ENCODE measurements at places on chromosomes 3 and 15.

DNA sequence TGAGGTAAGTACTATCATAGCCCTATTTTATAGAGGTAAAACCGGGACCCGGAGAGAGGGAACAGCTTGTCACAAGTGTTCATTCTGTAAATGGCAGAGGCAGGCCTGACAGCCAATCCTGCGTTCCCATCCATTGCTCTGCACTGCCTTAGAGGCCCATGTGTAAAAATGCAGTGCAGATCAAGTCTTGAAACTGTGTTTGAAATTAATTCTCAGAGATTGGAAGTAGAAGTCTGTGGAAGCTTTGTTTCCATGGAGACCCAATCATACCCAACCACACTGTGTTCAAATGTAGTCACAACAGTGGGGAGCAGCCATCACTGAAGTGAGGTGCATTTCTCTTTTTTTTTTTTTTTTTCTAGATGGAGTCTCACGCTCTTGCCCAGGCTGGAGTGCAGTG is 13.1 kb upstream of the DNASE1L3 start:
- DNase-seq = no peak

DNA sequence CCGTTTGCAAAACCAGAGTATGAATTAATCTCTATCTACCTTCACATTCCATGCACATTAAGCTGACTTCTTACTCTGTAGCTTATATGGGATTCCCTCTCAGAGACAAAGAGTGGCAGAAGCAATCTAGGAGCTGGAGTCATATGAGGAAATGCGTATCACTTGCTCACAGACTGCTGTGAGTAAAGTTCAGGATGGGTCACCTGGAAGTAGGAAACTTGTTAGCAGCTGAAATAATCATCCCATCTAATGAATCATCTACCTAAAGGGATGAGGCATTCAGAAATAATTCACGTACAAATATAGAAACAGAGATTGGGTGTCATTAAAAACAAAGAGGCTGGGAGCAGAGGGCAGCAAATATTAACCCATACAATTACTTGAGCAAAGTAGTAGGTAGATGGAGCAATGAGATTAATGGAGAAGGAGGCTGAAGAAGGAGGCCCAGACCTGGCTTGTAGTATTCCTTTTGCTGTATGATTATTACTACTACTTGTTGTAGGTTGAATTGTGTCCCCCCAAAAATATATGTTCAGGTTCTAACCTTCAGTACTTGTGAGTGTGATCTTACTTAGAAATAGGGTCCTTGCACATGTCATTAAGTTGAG is 866.3 kb downstream of the ROBO2 start:
- no peak for DNase-seq

GRCh38 chr3:123335007-123335670 is 113.8 kb downstream of the ADCY5 start:
- DNase-seq = no peak

- DNase-seq = no peak
Observed at GRCh38 chr3:54014067-54014466, 108.3 kb upstream of the CACNA2D3 start.

GRCh38 chr3:46705751-46706552 is 4.8 kb downstream of the TMIE start:
- DNase-seq = no peak

DNA sequence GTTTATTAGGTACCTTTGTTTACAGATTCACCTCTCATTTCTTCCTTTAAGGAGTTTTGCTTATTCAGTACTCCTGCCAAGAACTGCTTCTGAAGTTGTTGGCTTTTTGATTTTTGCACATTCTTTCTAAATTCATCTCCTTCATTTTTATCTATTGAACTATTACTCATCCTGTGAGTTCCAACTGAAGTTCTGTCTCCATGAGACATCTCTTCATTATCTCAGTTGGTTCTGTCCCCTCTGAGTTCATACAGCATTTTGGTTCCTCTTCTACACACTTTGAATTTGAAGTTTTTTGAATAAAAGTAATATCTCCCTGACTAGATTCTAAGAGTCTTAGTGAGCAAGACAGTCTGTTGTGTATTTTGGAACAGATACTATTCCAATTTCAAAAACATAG is 299.7 kb downstream of the OTOL1 start:
- no peak for DNase-seq

DNA sequence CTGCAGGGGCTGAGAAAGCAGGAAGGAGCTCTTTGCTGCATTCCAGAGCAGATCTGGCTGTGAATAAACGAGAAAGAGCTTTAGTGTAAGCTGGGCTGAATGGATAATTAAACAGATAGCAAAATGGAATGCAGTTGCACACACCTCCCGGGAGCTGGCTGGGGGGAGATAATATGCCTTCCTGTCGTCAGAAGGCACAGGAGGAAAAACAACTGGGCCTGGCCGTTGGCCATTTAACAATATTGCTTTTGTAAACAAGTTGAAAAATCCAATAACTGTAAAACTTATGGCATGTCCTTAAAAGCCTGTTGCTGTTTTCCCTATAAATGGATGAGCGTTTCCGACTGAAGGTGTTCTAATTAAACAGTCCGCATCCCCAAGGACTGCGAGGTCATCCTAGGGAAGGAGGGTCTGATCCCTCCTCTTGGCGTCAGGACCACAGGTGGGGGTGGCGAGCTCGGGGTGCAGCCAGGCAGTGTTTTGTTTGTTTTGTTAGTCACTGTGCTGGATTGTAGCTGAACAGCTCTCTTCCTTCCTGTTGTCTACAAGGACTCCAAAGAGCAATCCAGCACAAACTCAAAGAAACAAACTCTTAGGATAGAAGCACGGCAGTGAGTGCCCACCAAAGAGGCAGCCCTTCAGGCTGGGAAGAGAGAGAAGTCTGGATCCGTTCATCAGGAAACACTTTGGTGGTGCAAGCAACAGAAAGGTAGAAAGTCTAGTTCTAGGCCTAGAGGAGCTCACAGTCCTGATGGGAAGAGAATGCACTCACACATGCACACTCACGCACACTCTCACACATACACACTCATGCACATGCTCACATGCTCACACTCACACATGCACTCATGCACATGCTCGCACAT is 133.4 kb upstream of the SMAD3 start:
- peak; percentile 45 for DNase-seq

GRCh38 chr3:37741644-37742043 is 120.0 kb upstream of the CTDSPL start:
- peak; percentile 18 for DNase-seq

GRCh38 chr3:85007195-85008094 is 48.7 kb downstream of the CADM2 start:
- no peak for DNase-seq

GRCh38 chr3:127394984-127395662 is 107.3 kb upstream of the PRR20G start:
- DNase-seq = no peak

GRCh38 chr3:54756330-54756731 is 171.5 kb downstream of the LRTM1 start:
- DNase-seq = no peak

DNA sequence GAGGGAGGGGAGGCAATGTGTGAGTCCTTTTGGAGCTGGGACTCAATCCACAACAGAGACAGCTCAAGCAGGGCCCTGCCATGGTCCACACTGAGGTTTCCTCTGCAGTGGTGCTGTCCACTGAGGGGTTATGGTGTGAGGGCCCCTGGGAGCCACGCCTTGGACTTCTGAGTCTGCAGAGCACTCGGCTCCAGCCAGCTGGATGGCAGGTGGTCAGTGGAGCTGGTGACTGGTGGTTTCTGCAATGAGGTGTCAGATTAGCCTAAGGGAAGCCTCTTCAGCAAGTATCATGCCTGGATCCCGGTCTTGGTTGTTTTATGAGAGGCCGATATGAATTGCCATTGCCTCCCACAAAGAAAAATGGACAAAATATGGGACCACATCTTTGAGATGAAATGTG is 21.7 kb downstream of the LSM3 start:
- DNase-seq = no peak

- DNase-seq = no peak
Observed at GRCh38 chr3:170044795-170045244, 7.0 kb downstream of the GPR160 start.

GRCh38 chr3:192685801-192686200 is 41.5 kb downstream of the FGF12 start:
- no peak for DNase-seq

DNA sequence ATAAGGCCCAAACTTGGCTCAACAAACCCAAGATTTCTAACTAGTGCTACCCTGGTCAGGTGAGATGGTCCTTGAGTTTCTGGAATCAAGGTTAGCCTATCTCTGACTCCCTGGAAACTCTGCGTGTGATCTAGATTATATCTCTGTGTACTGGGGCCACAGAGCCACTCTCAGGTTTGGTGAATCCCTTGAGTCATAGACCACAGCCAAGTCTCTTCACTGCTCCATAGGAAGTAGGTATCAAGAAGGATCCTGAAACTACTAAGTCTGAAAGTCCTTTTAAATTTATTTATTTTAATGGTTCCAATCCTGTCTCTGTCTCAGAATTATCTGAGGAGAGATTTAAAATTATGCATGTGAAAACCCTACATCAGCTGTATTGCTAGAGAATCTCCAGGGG is 99.1 kb downstream of the TUSC7 start:
- no peak for DNase-seq

- DNase-seq = no peak
Observed at GRCh38 chr3:4343258-4343657, 40.1 kb downstream of the SETMAR start.

- no peak for DNase-seq
Observed at GRCh38 chr3:149801195-149801594, 8.8 kb upstream of the ANKUB1 start.

DNA sequence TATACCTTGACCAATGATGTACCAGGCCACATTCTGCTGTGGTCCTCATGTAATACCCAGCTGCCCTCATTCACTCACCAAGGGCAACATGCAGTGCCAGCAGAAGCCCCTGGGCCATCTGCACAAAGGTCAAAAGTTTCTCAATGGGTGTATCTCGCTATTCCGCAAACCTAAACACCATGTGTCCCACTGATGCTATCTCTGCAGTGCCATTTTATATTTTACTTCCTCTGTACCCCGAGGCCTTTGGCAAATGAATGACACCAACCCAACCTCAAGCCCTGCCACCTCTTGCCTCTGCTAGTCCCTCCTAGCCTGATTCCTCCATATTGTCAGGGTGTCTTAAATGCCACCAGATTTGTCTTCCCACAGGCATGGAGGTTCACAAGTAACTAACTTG is 59.2 kb downstream of the AAGAB start:
- DNase-seq = no peak

- no peak for DNase-seq
Observed at GRCh38 chr15:100994597-100995446, 75.7 kb downstream of the LRRK1 start.

GRCh38 chr3:9271903-9272302 is 22.5 kb upstream of the SRGAP3 start:
- DNase-seq = no peak

DNA sequence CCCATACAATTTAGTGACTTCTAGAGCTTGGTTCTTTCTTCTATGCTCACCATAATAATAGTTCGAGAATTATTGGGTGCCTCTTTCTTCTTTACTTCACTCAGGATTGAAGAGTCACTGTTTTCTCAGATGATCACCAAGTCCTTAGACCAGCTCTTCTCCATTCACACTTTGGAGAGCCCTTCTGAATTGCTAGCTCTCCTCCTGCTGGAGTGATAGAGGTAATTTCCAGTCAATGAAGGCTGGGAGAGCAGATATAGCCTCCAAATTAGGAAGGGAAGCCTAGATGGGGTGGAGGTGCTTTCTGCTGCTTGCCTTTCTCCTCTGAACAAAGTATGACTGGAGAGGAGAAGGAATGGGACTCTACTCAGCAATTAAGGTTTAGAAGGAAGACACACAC is 10.7 kb upstream of the BBX start:
- no peak for DNase-seq

DNA sequence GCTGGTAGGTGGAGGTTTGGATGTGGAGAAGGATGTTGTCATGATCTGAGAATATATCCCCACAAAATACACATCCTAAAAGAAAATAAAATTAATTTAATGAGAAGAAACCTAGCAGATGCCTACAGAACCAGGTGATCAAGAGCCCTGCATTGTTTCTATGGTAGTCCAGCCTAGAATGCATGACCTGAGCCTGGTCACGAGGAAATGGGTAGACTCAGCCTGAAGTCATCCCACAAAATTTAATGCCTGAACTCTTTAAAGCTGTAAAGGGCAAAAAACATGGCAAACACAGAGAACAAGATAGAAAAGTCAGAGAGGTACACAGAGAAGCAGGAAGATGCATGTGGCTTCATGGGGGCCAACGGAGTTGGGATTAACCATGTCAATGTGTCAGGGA is 36.0 kb downstream of the LDHAL6B start:
- DNase-seq = no peak

DNA sequence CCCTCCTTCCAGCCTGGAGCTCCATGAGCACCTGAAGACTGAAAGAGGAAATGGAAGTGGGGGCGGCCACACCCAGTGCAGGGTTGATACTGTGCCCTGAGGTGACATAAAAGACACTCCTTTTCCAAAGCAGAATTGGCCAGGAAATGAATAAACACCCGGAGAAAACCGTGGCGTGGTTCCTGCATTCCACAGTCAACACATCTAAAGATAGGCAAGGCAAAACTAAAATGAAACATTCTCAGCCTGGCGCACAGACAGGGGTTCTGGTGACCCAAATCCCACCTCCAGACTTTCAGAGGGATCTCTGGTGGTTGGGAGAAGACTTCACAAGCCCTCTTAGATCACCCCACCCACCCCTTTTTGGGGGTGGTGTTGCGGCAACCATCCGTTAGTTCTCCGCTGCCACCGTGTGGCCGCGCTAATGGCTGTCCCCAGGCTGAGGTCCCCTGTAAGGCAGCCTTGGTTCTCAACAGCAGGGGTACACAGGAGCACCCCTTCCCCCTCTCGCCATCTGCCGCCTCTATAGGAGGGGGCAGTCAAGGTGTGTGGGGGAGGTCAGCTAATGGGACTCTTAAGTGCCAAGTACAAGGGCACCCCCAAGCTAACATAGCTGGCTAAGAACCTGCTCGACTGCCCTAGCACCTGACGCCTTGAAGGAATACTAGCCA is 2.5 kb upstream of the MST1R start:
- peak; percentile 80 for DNase-seq

DNA sequence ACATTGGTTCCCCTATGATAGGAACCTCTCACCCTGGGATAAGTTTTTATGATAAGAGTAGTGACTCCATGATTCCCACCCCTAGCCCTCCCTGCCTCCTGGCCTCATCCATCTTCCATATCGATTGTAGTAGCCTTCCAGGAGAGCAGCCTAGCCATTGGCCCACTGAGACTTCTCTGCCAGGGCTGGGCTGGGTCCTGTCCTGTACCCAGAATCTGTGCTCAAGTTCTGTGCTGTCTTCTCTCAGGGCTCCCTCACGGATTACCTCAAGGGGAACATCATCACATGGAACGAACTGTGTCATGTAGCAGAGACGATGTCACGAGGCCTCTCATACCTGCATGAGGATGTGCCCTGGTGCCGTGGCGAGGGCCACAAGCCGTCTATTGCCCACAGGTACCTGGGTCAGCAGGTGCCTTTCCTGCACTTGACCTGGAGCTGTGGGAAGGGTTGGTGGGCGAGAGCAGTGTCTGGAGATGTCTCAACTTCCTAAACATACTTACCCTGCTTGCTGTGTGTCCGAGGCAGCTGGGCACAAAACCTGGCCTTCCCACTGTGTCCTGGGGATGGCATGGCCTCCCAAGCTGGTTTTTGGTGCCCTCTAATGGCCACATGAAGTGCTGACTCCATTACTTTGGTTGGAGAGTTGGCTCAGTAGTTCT is 16.6 kb upstream of the EXOG start:
- DNase-seq = peak; percentile 80
